RWPE1 (cell line): ENCODE measurements at places on chromosomes 5 and 9.

DNA sequence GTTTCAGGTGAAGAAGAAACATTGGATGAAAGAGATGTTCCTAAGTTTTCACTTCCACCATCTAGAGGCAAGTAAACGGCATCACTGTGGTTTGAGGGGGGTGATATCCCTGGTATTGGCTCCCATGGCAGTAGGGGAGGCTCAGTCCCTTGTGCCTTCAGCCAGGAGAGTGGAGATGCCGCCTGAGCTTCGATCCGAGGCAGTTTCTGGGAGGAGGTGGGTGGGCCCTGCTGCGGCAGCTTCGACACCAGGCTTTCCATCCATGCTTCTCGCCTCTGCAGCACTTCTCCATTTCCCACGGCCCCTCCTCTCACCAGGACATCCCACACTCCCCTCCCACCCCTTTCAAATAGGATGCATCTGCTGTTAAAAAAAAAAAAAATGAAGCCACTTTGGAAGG, 258.3 kb downstream of the GADD45G start:
- DNase-seq = no peak

DNA sequence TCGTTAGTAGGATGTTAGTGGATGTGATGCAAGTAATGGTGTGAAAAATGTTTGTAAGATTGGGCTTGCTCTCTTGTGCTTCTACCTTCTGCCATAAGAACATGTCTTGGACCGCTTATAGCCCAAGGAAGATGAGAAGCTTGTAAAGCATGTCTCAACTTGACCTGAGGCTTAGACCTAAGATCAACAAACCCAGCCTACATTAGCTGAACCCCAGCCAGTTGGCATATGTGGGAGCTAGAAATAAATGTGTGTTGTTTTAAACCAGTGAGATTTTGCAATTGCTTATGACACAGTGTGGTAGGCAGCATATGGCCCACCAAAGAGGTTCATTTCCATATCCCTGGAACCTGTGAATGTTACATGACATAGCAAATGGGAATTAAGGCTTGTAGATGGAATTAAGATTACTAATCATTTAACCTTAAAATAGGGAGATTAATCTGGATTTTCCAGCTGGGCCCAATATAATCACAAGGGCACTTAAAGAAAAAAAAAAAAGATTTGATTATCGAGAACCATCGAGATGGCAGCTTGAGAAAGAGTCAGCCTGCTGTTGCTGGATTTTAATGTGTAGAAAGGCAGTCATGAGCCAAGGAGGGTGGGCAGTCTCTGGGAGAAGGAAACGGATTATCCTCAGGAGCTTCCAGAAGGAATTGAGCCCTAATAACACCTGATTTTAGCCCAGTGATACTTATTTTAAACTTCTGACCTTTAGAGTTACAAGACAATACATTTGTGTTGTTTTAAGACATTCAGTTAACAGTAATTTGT, 27.3 kb upstream of the EDIL3 start:
- peak; percentile 75 for DNase-seq

DNA sequence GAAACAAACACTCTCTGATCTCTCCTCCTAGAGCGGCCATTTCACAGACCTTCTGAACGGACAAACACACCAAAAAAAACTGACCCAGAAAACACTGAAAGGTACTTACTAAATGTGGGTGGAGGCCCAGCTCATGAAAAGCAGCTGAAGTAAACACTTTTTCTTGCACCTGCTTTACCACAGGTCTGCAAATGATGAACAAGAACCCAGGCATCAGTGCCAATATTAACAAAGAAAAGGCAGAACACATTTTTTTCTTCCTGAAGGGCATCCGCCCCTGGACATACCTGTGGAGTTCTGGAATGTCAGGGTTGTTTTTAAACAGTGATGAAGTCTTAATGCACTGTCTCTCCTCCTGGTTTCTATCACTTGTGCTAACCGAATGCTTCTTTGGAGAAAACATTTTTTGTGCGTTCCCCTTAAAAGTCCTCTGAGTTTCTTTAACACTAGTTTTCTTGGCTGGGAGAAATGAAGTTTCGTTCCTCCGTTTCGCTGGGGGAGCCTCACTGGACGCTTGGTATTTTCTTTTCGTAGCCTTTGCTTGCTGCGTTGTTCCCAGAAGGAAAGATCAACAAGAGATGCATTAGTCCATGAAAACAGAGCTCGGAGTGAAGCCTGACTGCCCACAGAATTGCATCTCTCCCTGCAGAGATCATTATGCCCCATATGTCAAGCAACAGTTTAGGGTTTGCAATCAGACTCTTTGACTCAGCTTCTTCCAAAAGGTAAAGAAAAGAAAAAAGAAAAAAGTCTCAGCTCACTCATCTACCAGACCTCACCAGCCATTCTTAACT, 7.4 kb downstream of the DDX31 start:
- DNase-seq = no peak

DNA sequence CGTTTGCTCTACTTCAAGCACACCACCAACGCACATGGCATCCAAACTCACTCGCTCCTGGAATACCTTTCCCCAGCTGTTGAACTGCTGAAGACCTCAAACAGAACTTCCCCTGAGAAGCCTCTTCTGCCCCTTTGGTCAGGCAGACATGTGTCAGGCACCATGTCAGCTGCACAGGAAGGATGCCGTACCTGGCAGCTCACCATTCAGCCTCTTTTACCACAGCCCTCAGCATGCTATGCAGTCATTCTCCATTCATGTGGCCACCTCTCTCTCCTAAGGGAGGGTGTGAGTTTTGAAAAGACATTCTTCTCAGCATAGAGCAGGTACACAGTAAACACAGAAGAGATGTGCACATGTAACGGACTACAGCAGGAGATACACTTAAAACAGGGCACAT, 14.2 kb downstream of the IL4 start:
- DNase-seq = no peak

DNA sequence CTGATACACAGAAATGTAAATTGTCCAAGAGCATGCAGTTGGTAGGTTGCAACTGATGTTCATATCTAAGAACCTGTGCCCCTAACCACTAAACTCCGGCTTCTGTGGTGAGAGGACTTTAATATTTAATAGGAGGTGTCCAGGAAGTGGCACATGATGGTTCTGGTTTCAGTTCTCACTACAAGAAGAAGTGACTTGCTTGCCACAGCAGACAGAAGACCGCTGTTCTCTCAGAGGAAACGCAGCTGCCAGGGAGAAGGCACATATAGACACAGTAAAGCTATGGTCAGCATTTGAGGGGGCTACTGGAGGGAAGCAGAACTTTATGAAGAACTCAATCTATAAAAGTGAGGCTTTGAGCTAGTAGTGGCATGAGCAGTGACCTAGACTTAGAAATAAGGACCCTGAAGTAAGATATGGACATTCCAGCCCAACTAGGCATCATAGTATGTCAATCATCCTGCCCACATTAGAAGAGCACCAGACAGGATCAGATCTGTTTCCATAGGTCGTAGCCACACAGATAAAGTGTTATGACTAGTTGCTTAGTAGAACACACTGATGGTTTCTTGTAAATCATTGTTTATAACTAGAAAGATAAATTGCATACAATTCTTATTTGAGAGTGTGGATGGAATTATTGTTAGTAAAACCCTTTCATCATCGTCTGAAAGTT, 36.4 kb upstream of the DAB2 start:
- DNase-seq = no peak

DNA sequence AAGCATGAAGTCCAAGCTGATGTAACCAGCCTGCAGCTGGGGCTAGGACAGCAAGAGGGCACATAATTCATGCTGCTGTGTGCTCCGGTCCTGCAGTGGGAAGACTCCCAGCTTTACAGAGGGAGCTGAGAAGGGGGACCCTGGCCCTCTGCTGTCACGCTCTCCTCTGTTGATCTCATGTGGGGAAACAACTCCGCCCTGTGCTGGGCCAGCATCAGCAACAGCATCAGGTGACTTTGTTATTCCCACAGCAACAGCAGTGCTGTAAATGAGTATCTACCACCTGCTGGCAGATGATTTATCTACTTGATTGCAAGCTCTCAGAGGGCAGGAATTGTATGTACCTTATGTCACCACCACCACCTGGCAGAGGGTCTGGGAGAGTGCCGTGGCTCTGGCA, 176.2 kb downstream of the COL23A1 start:
- DNase-seq = no peak

- DNase-seq = no peak
Observed at GRCh38 chr9:93954434-93955061, 607 bp downstream of the BARX1 start.

DNA sequence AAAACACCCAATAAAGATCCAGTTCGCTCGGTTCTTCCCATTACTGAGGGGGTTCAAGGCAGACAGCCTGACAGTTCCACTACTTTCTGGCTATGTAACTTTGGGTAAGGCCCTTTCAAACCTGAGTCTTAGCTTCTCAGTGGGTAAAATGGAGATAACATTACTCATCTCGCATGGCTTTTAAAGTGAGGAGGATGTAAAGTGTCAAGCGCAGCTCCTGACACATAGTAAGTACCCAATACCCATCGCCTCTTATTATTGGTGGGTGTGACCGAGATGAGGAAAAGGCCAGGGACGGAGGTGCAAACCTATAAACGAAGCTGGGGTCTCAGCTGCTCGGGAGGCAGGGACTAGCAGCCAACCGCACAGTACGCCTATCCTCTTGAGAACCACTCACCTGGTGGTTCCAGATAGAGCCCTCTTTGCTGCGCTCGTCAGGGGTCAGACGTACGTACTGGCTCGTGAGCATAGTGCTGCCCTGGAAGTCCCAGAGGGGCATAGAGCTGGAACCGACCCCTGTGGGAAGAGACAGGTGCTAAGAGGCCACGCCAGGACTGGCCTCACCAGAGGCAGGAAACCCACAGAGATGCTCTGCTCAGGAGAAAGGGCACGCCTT, 584 bp downstream of the LMAN2 start:
- DNase-seq = no peak

GRCh38 chr5:21774801-21775200, 1078.3 kb downstream of the CDH12 start:
- peak; percentile 82 for DNase-seq

- no peak for DNase-seq
Observed at GRCh38 chr9:123344192-123344949, 11.6 kb upstream of the CRB2 start.

GRCh38 chr5:108102463-108102862, 279.4 kb downstream of the FBXL17 start:
- no peak for DNase-seq

- DNase-seq = no peak
Observed at GRCh38 chr5:72692651-72693442, 123.6 kb upstream of the TNPO1 start.

- DNase-seq = no peak
Observed at GRCh38 chr5:167870055-167870454, 421.4 kb upstream of the WWC1 start.

DNA sequence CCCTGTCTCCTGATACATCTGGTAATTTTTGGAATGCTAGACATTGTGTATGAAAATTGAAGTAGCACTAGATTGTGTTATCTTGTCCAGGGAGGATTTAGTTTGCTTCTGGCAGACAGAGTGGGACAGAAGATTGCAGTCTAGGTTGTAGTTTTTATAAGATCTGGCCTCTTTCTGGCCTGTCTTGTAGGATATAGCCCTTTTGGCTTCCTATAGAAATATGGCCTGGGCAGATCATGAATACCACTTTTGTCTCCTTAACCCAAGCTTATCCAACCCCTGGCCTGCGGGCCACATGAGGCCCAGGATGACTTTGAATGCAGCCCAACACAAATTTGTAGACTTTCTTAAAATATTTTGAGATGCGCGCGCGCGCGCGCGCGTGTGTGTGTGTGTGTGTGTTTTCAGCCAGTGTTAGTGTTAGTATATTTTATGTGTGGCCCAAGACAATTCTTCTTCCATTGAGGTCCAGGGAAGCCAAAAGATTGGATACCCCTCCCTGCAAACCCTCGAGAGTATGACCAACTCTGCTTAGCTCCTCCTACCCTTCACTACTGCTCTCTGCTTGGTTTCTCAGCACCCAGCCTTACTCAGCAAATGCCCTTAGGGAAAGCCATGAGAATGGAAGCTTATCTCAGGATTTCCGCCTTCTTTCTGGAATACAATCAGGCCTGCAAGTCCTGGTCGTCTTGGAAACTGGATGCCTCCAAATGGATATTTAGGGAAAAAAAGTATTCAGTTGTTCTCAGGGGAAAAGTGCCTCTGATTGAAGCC, 26.5 kb downstream of the ANKRD33B start:
- DNase-seq = peak; percentile 84

GRCh38 chr9:137811283-137811870, 66.2 kb upstream of the CACNA1B start:
- no peak for DNase-seq

GRCh38 chr9:131382850-131383729, 10.8 kb upstream of the PRRC2B start:
- DNase-seq = peak; percentile 92

DNA sequence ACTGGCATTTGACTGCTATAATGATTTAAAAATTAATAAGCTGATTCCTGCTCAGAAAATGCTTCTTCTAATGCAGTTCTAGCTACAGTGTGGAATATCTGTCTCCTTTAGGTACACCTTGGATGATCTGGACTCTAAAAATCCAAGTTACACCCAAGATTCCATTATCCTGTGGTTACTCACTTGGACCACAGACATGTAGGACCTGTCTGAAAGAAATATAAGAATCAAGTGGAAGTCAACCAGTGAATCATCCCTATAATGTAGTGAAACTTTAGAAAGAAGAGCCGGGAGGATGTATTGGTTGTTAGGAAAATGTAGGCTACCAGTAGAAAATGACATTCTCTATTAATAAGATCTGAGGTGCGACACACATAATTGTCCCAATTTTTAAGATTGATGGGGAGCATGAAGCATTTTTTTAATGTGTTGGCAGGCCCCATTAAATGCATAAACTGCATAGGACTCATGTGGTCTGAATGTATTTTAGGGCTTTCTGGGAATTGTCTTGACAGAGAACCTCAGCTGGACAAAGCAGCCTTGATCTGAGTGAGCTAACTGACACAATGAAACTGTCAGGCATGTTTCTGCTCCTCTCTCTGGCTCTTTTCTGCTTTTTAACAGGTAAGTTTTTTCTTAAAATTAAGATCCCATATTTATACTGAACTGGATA, at the start of gene SPINK6:
SPINK6 (plus strand) TSS at position 512 of the 673 bp plus-strand sequence; CDS start at position 567, 55 bp downstream.
- DNase-seq = peak; percentile 66

DNA sequence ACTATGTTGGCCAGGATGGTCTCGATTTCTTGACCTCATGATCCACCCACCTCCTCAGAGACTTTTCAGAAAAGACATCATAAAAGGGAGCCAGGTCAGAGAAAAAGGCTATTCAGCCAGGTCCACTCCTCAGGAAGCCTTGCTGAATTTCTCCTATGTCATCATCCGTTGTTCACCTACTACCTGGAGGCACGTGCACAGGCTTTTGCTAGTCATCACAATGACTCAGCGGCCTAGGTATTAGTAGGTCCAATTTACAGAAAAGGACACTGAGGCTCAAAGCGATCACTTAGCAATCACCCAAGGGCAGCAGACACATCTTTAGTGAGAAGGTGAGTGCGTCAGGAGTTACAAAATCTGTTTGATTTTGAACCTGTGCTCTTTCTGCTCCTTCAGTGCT, 72.3 kb upstream of the RAD23B start:
- peak; percentile 56 for DNase-seq

DNA sequence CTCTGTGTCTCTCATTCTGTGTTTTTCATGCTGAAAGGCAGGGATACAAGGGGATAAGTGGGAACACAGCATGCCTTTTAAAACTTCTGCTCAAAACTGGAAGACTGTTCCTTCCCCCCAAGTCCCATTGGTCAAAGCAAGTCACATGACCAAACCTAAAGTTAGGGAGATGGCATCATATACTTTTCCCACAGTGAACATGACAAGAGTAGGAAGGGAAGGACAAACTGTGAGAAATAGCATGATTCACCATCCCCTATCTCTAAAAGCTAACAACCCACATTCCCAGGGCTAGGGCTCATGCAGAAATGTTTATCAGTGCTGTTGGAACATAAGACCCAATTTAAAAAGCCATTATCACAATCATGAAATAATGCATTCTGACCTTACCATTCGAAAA, 24.2 kb upstream of the SHISAL2B start:
- peak; percentile 46 for DNase-seq

GRCh38 chr9:89634995-89635742, 30.4 kb downstream of the GADD45G start:
- DNase-seq = peak; percentile 89
